ENCODE measurements at places on chromosomes 4 and X.

DNA sequence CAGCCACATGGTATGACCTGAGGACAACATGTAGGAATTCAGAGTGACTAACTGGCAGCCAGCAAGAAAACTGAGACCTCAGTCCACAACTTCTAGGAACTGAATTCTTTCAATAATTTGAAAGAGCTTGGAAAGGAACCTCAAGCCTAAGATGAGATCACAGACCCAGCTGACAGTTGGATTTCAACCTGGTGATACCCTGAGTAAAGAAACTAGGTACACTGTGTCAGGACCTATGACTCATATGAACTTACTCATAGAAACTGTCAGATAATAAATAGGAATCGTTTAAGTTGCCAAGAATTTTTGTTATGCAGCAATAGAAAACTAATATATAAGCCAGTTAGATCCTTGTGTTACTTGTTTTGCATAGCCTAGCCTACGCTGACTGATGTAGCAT, 102.4 kb upstream of the DCAF12L1 start:
- DNase-seq, result no peak

GRCh38 chr4:168572002-168572401, 75.2 kb downstream of the PALLD start:
- DNase-seq, result no peak

- no peak for DNase-seq
Observed at GRCh38 chr4:145083891-145084605, 13.9 kb downstream of the ANAPC10 start.

- no peak for DNase-seq
Observed at GRCh38 chrX:78687586-78687985, 28.5 kb upstream of the RTL3 start.

DNA sequence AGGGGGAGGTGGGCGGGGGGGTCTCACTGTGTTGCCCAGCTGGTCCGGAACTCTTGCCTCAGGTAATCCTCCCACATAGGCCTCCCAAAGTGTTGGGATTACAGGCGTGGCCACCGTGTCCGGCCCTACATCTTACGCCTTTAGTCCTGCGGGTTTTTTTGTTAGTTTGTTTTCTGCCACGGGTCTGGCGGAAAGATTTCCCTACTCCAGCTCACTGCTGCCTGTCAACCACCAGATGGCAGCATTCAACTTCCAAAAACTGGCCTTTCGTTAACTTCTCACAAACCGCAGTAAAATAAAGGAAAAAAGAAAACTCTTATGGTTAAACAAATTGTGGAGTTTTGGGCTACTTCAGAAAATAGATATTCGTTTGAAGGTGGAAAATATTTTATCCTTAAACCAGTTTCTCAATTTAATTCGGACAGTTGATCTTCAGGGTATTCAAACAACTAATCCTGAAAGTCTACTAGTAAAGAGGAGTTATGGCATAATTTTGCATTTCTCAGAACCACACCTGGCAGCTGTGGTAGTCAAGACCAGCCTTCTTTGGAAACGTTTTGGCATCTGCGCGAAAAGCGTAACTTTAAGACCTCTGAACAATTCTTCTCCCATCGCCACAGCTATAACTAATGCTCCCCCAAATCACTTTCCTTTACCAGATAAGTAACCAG, 41.1 kb downstream of the LUZP4 start:
- no peak for DNase-seq

GRCh38 chrX:114999906-115000305, 17.5 kb downstream of the IL13RA2 start:
- DNase-seq, result no peak
